Esophagus squamous epithelium (tissue), 5 donors: ENCODE measurements at places on chromosomes 4 and X. TPM values are rescaled to one million over a fixed set of nuclear protein-coding genes. Genes with fewer than 3 reads are reported as not detected.

GRCh38 chr4:121472937-121473721, 92.3 kb upstream of the QRFPR start:
- no peak for DNase-seq

GRCh38 chrX:151538190-151539122, 25.0 kb upstream of the PASD1 start:
- DNase-seq, result no peak

The CACNA1F gene
- total RNA-seq, result not detected

DNA sequence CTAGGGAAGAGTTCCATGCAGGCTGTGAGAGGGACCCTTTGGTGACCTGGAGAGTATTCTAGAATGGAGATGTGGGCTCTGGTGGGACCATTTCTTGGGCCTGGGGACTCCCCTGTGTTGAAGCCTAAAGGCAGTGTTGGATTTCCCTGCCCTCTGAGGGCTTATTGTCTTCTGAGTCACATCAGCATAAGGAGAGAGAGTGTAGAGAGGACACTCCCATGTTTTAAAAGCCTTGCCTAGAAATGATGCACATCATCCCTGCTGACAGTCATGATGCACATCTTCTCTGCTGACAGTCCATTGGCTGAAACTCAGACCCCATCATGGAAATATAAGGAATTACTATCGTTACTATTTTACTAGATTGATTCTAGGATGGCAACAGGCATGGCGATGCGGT, 51.9 kb downstream of the FAM114A1 start:
- DNase-seq, result no peak
